Motor neuron (in vitro differentiated cells): ENCODE measurements at places on chromosomes 6 and 20. TPM values are rescaled to one million over a fixed set of nuclear protein-coding genes. Genes with fewer than 3 reads are reported as not detected.

Gene NEURL2
- total RNA-seq, result 8.4 and 16.0 TPM in 2 replicates

Gene ECI2
- 46.0 and 57.8 TPM in 2 replicates for total RNA-seq

Gene DDX43
- total RNA-seq, result not detected in 2 replicates

Gene DOK5
- total RNA-seq, result 40.7 and 47.0 TPM in 2 replicates

Gene TGM3
- total RNA-seq, result 0.10 and 0.64 TPM in 2 replicates
